ENCODE measurements at places on chromosomes 13 and 19. TPM values are rescaled to one million over a fixed set of nuclear protein-coding genes. Genes with fewer than 3 reads are reported as not detected.

DNA sequence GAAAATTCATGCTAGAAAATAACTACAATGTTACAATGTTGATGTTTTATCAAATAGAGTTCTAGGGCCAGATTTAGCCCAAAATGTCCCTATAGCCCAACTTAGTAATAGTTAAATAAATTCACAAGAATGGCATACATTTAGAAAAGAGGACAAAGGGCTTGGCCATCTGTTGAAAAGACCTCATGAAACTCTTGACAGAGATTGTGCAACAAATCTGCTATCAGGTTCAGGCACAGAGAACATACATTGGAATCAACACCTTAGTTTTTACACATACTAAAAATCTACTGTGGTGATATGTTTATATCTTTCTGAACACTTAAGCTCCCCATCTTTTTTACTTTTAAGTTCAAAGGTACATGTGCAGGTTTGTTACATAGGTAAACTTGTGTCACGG is 298.3 kb upstream of the DACH1 start:
- no peaks in the 10 kb centered on the region for H3K36me3 ChIP-seq
- H3K4me1 ChIP-seq: no peaks in the 10 kb centered on the region
- H3K27me3 ChIP-seq: no peaks in the 10 kb centered on the region
- H3K27ac ChIP-seq: no peak overlapping the region

DNA sequence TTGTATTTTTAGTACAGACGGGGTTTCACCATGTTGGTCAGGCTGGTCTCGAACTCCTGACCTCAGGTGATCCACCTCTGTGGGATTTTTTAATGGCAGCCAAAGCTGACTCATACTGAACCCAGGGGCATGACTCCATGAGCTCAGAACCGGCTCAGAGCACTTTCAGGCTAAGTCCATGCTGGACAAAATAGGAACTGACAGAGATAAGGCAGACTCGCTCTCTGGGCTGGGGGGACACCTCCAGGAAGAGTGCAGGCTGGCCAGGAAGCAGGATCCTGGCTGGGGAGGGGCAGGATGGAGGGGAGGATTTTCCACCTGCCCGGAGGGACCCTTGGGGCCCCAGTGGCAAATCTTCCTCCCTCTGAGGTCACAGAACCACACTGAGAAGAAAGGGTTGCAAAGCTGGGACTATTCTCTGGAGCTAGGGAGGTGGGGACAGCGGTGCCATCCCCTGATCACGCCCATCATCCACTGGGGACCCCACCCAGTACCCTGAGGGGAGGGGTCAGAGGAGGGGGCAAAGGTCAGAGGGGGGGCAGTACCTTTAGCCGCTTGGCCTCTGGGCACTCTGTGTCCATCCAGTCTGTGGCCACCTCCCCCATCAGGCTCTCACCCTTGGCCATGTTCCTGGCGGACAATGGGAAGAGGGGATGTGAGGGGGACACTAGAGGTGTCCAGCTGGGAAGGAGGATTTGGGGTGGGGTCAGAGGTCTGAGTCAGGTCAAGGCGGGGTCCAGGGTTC is 31.1 kb downstream of the NOTCH3 start:
- H3K36me3 ChIP-seq: no peaks in the 10 kb centered on the region
- no peak overlapping the region for H3K4me3 ChIP-seq
- H3K4me1 ChIP-seq: no peaks in the 10 kb centered on the region
- no peak overlapping the region for H3K27ac ChIP-seq
- no peaks in the 10 kb centered on the region for H3K27me3 ChIP-seq

KLHL1 gene
- total RNA-seq: not detected

DNA sequence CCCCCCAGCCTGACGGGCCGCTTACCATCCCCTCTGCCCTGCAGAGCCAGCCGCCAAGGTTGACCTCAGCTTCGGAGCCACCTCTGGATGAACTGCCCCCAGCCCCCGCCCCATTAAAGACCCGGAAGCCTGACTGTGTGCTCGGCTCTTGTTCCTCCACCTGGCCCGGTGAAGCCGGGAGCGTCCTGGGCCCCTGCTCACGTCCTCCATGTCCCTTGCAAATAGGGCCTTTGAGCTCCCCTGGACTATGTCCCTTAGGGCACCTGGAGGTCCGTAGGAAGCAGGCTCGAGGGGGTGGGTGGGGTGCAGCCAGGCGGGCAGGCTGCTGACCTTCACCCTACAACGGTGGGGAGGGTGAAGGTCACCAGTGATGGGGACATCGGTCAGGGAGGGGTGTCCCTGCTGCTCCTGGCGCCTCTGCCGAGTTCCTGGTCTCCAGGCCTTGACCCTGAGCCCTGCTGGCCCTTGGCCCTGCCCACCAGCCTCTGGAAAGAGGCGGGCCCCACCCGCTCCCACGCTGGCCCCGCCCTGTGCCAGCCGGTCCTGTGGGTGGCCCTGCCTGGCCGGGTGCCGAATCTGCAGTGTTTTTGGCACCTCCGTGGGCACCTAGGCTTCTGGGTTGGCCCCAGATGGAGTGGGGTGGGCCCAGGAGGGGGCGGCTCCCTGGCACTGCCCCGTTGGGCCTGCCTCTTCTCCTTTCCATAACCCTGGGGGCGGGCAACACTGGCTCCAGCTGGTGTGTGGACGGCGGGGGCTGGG is 3.3 kb downstream of the ATP5F1D start:
- peak overlapping the region; percentile 97 for H3K27ac ChIP-seq
- H3K4me1 ChIP-seq: no peaks in the 10 kb centered on the region
- no peak overlapping the region for H3K4me3 ChIP-seq
- H3K36me3 ChIP-seq: no peaks in the 10 kb centered on the region

DNA sequence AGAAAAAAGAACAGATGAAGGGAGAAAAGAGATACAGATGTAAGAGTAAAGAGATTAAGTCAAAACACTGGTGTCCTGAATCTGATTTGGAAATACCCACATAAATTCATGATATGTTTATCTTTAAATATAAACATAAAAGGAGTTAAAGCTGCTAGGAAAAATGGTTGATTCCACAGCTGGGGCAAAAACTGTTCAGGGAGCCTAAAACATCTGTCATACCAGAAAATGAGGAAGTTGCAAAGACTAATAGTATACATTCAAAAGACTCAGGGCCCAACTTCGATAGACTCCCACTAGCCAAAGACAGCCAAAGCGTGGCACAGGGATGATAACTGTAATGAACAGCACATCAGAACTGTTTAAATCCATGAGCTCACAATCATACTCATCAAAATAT is 62.0 kb downstream of the ABCC4 start:
- H3K4me1 ChIP-seq: no peaks in the 10 kb centered on the region
- no peak for DNase-seq
- no peak overlapping the region for H3K27ac ChIP-seq

DNA sequence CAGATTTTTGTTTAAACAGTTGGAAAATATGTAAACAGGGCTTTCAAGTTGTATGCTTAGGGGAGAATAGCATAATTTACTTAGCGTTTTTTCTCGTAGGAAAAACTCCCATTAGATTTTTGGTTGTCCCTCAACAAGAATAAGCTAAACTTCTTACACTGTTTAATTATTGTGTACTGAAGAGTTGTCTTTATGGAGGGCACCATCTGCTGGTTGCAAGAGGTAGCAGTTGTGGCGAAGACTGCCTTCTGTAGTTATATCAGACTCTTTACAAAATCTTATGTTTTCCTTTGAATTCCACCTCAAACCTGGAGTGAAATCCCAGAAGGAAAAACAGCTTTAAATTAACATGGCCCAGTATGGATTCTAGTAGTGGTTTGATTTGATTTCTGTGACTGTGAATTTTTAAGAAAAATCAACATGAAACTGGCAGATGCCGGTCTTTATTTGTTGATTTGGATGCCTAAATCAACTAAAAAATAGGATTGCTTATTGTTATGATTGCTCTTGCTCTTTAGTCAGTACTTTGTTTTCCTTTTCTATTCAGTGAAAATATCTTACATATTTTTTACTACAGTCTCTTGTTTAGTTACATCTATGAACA is 53.4 kb downstream of the PDS5B start:
- no peaks in the 10 kb centered on the region for H3K27me3 ChIP-seq
- H3K36me3 ChIP-seq: no peaks in the 10 kb centered on the region
- no peaks in the 10 kb centered on the region for H3K4me1 ChIP-seq
- no peak overlapping the region for H3K4me3 ChIP-seq
- no peak overlapping the region for H3K27ac ChIP-seq

COLGALT1 gene
- total RNA-seq: 48.8 TPM

NDUFA7 gene
- total RNA-seq: 25.9 TPM

GRCh38 chr13:28459911-28460310 is 35.0 kb downstream of the FLT1 start:
- H3K4me3 ChIP-seq: no peak overlapping the region
- H3K4me1 ChIP-seq: no peaks in the 10 kb centered on the region
- no peaks in the 10 kb centered on the region for H3K27me3 ChIP-seq
- no peak overlapping the region for H3K27ac ChIP-seq
- no peaks in the 10 kb centered on the region for H3K36me3 ChIP-seq

ODAD3 gene
- not detected for total RNA-seq

GPR18 gene
- 1.1 TPM for total RNA-seq

DNA sequence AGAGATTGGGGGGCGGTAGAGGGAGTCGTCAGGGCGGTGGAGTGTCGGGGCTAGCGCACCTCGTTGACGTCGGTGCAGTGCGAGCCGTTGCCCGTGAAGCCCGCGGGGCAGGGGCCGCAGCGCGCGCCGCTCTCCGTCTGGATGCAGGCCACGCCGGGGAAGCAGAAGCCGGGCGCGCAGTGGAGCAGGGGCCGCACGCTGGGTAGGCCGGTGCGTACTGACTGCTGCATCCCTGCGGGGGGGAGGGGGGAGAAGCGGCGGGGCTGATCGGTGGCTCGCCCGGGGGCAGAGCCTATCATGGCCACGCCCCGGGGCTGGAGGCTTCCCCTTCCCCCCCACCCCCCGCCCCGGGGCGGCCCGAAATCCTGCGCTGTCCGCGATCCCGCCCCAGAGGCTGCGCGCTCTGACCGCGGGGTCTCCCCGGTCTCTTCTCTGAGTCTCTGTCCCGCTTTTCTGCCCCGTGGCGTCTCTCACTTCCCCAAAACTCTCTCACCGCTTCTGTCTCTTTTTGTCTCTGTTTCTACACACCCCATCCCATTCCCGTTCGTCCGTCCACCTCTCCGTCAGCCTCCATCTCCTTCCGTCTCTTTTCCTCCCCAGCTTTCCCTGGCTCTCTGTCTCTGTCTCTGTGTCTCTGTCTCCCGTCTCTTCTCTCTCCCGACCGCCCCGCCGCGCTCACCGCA is 1.1 kb downstream of the COMP start:
- no peak overlapping the region for H3K27ac ChIP-seq
- H3K4me3 ChIP-seq: no peak overlapping the region
- H3K36me3 ChIP-seq: no peaks in the 10 kb centered on the region
- peaks cover 19% of the 10 kb centered on the region for H3K4me1 ChIP-seq

LGALS7B gene
- total RNA-seq: 6.2 TPM

DNA sequence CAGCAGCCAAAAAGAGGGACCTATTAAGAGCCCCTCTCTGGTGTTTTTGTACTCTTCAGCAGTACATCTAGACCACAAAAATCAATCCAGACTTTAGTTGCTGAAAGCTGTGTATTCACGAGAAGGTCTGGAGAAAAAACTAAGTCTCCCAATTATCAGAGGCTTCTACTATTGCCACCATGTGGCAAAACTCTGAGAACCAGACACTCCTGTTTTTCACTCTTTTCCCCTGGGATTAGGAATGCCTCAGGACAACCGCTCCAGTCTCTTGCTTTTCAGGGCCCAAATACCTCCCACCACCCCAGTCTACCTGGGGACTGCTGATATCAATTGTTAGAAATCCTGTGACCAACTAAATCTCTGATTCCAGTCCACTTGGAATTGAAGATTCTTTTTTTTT is 30.1 kb upstream of the OBI1 start:
- H3K27me3 ChIP-seq: no peaks in the 10 kb centered on the region
- no peak for DNase-seq
- no peaks in the 10 kb centered on the region for H3K4me1 ChIP-seq
